Stomach (tissue), 19 donors: ENCODE measurements at places on chromosomes 4 and X.
A peak's percentile ranks its signal among the peaks of the same experiment; 100 is the strongest.

DNA sequence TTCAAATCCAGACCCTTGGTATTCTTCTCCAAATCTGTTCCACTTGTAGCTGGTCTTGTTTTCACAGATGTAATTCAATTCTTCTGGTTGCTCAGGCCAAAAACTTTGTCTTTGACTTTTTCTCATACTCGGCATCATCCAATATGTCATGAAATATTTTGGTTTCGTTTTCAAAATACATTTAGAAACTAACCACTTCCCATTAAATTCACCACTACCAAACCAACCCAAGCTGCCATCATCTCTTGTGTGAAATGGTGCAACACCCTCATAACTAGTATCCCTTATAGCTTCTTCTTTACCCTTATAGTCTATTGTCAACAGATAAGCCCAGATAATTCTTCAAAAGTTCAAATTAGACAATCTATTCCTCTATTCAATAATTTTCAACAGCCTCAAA is 192.1 kb downstream of the PRR32 start:
- no peak for DNase-seq

DNA sequence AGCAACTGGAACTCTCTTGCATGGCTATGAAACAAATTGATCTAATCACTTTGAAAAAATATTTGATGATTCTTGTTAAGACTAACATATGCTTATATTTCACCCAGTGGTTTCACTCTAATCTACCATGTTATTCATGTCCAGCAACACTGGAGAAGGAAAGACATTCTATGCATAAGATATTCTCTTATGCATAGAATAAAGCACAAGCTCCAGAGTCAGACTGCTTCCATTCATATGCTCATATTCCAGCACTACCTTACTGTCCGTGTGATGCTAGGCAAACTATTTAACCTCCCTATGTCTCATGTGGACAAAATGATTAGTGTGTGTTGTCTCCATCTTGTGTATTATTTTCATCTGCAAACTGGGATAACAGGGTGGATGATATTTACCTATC is 124.1 kb downstream of the RNF150 start:
- no peak for DNase-seq

GRCh38 chr4:70997036-70997435 is 3.6 kb downstream of the DCK start:
- DNase-seq: no peak

DNA sequence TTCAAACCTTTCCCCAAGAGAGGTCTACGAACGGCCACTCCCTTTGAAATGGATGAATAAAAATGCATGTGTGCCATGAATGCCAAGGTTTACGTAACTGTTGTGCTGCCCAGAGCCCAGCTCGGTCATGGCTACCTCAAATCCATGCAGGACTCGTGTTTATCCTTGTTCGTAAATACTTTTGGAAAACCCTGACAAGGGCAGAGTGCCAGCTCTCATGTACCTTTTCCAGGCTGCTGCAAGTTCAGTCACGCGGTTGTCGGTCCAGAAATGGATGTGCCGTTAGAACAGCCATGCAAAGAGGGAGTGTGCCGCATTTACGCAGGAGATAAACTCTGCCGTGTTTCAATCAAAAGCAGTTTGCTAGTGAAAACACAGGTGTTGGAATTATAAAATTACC is 123.4 kb downstream of the AMELX start:
- DNase-seq: no peak

DNA sequence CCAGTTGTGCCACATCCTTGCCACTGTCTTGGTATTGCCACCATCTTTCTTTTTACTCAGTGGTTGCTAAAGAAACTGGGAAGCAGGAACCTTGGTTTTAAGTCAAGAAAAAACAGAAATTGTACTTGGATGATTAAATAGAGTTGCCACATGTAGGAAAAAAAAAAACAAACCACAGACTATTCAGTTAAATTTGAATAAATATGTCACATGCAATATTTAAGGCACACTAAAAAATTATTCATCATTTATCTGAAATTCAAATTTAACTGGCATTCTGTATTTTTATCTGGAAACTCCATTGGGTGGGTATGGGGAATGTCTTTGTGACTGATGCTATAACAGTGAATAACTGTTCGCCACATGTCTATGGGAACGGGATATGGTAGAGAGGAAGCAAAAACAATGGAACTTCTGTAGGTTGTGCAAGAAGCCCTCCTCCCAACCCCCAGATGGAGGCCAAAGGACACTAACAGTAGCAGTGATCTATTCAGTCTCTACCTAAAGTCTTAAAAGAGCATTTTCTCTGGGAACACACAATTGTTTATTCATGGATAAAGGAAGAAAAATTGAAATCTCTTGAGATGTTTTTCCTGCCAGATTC is 57.0 kb upstream of the PLAC8 start:
- DNase-seq: no peak

DNA sequence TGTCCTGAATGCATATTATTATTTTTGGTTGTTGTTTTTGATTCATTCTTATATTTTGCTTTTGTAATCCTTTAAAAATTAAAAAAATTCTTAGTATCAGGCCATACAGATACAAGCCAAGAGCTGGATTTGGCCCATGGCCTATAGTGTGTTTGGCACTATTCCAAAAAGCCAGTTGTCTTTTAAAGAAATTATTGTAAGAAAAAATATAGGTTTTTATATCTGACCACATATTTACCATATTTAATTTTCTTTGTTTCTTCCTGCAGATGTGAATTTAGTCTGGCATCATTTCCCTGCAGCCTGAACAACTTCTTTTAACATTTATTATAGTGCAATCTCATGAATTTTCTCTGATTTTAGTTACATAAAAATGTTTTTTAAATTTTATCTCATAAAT is 652.8 kb upstream of the NR3C2 start:
- no peak for DNase-seq

- peak; percentile 69 for DNase-seq
Measured at GRCh38 chr4:37758226-37758625, 68.3 kb upstream of the PGM2 start.

GRCh38 chrX:22116605-22117546 is 84.8 kb downstream of the PHEX start:
- no peak for DNase-seq

GRCh38 chr4:154044108-154044531 is 255.2 kb upstream of the SFRP2 start:
- no peak for DNase-seq

- DNase-seq: no peak
Measured at GRCh38 chrX:38868941-38869401, 67.7 kb downstream of the MID1IP1 start.

DNA sequence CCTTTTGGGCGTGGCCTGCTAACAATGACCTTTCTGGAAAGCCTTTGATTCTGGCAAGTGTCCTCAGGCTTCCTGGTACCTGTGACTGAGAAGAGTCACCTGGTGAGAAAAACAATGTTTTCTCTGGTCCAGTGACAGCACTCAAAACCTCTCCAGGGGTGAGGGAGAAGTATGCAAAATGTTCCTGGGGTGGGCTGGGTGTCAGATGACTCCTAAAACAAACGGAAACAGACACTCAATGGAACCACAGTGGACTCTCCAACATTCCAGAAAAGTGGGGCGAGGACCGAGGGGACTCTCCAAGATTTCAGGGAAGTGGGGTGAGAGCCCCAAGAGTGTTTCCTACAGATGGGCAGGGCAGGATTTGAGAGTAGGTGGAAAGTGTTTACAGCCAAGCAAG is 69.5 kb downstream of the ANAPC4 start:
- no peak for DNase-seq

- DNase-seq: no peak
Measured at GRCh38 chrX:50877310-50877709, 33.2 kb upstream of the BMP15 start.

DNA sequence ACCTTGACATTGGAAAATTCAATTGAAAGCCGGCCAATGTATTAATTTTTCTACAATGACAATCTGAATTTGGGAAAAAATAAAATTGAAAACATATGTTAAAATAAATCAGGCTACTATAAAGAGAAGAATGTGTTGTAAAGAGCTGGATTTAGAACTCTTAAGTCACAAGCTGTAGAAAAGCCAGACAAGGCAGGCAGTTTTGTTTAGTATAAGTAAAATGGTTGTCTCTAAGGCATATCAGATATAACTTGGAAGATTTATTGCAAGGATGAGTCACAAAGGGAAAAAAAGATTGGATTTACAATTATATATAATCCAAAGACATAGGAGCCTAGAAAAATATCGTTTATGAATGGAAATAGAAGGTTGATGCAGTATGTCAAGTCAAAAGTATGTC is 549.1 kb upstream of the EPHA5 start:
- DNase-seq: no peak

GRCh38 chr4:174485025-174485424 is 37.3 kb downstream of the HPGD start:
- DNase-seq: no peak

DNA sequence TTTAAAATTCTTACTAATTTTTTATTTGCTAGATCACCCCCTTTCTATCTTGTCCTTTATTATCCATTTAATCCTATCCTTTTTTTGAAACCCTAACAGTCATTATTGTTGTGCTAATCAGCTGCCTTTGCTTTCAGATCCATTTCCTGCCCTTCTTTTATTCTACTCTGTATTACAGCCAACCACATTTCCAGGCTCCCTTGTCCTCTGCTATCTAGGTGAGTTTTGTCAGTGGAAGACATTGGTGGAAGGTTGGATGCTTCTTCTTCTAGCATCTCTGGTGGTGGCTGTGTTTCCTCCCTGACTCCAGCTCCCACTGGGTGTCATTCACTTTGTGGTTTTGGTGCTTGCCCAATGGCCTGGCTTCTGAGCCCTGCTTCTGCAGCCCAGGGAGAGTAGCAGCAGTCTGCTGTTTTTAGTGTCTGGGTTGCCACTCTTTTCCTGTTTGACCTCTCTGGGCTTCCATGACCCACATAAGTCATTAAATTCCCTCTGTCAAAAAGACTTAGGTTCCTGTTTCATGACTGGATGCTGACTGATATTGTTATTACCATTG is 225.2 kb upstream of the PGRMC2 start:
- no peak for DNase-seq

DNA sequence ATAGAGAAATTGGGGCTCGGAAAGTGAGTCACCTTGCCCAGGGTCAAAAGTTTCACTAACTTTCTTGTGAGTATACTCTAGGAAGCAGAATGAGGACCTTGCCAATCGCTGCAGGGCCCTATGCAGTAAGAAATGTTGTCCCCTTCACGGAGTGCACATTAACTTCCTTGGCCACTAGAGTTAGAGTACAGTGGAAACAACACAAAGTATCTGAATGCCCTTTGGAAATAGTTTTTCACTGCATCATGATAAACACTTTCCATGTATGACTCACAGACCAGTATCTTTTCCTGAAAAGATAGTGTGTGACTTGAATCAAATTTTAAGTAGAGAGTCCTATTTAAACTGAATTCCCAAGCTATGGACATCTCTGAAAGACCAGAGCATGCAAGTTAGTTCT is 45.5 kb upstream of the STK26 start:
- DNase-seq: no peak

DNA sequence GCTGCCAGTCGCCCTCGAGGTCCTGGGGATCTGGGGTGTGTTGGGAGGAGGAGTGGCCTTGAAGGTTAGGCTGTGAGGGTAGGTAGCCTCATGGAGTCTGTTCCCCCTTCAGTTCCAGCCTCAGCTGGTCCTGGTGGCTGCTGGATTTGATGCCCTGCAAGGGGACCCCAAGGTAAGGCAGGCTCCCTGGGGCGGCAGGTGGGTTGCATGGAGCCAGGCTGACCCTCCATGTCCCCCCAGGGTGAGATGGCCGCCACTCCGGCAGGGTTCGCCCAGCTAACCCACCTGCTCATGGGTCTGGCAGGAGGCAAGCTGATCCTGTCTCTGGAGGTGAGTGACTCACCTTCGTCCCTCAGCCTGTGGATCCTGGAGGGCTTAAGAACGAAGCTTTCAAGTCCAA is 11.6 kb upstream of the ERAS start:
- DNase-seq: no peak

GRCh38 chrX:110131031-110131430 is 128.1 kb downstream of the TMEM164 start:
- no peak for DNase-seq

DNA sequence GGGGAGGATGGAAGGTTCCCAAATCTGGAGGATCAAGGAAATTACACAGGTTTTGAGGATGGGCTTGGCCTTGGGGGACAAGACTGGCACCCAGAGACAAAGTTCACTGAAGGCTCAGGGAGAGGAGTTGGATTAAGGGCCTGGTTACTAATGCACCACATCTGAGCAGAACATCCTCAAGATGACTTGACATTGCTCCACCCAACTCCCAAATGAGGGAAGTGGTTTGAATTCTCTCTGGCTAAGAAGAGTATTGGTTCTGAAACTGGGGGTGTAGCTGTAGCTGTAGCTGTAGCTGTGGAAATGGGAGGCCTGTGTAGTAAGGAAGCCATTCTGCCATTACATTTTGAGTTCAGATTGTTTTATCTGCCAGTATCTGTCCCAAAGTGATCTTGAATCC is 129.4 kb downstream of the RASL11B start:
- no peak for DNase-seq

- peak; percentile 6 for DNase-seq
Measured at GRCh38 chr4:68494688-68495087, 47.4 kb downstream of the TMPRSS11E start.

DNA sequence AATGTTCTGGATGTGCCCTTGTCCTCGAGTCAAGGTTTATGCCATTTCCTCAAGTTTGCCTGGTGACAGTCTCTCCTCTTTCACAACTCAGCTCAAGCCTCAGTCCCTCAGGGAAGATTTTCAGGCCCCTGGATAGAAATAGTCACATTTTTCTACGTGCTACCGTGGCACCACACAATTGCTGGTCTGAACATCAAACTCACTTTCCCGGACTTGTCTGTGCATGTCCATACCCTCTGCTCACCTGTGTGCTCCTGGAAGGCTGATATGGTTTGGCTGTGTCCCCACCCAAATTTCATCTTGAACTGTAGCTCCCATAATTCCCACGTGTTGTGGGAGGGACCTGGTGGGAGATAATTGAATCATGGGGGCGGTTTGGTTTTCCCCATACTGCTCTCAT is 129.7 kb downstream of the HS3ST1 start:
- DNase-seq: no peak

GRCh38 chrX:30637874-30638815 is 15.1 kb upstream of the GK start:
- no peak for DNase-seq

GRCh38 chrX:40646489-40647306 is 663 bp downstream of the CXorf38 start:
- DNase-seq: peak; percentile 59

- DNase-seq: no peak
Measured at GRCh38 chr4:99436976-99437722, 2.0 kb upstream of the ADH7 start.

- no peak for DNase-seq
Measured at GRCh38 chr4:55507612-55508011, 39.1 kb downstream of the CLOCK start.
